ENCODE measurements at places on chromosomes 3 and 15. TPM values are rescaled to one million over a fixed set of nuclear protein-coding genes. Genes with fewer than 3 reads are reported as not detected.

- no peak overlapping the region for H3K27ac ChIP-seq
- no peaks in the 10 kb centered on the region for H3K36me3 ChIP-seq
- DNase-seq = no peak
- no peaks in the 10 kb centered on the region for H3K4me1 ChIP-seq
- H3K4me3 ChIP-seq = no peak overlapping the region
These were observed 338.4 kb upstream of the FRG2C start for GRCh38 chr3:75325716-75326115.

- DNase-seq = no peak
- peaks cover 7% of the 10 kb centered on the region for H3K27me3 ChIP-seq
- no peak overlapping the region for H3K27ac ChIP-seq
- H3K36me3 ChIP-seq = peaks cover 3% of the 10 kb centered on the region
These were observed 1.1 kb downstream of the SPATA12 start for GRCh38 chr3:57061556-57061955.

DNA sequence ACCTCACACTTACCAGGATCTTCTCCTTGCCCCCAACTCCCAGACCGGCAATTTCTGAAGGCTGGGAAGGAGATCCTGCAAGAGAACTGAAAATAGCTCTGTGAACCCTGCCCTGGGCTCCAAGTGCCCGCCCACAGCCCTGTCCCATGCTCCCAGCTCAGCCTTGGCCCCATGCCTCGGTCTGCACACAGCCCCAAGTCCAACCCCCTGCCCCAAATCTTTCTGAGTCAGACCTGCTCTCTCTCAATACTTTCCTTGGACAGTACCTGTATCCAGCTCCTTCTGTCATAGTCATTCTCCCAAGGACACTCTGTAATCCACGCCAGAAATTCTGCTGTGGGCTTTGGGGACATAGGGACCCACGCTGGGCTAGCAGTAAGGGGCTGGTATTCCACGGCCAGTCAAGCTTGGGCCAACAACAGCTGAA lies 6.3 kb upstream of the SMAD3 start:
- no peak overlapping the region for H3K4me3 ChIP-seq
- no peaks in the 10 kb centered on the region for H3K36me3 ChIP-seq
- no peak for DNase-seq

- H3K4me1 ChIP-seq = peaks cover 16% of the 10 kb centered on the region
- no peak overlapping the region for H3K27ac ChIP-seq
- H3K4me3 ChIP-seq = no peak overlapping the region
- no peak for DNase-seq
These were observed 2.0 kb downstream of the RASGRF1 start for GRCh38 chr15:79088426-79089205.

DNA sequence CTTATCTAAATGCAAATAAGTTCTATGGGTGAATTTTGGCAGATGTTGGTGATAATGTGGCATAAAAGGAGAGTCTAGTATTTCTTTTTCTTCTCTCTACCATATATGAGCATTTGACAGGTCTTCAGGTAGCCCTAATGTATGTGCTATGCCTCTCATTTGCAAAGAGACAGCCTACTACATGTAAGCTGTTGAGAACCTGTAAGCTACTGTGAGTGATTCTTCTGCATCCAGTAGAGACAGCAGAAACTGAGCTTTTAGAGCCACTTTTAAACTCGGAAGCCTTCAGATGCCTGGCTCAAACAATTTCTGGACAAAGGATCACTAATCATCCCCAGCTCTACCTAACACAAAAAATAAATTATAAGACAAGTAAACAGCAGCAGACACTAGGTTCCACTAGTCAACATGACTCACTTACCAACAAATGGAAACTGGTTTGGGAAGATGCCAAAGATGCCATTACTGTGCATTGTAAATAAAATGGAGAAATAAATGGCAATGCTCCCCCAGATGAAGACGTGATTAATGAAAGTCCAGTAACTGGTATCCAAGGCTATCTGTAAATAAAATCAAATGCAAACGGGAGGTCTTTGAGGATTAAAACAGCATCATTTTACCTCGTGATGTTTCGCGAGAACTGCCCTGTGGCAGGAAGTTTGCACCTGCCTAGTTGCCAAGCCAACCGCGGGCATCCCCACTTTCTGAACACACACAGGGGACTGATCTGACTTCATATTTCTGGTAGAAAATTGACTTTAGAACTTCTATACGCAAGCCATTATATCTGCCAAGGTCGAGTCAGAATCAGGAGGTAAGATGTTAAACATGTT lies 245.3 kb downstream of the DTWD1 start:
- DNase-seq = no peak
- peaks cover 27% of the 10 kb centered on the region for H3K27me3 ChIP-seq
- H3K27ac ChIP-seq = no peak overlapping the region
- no peak overlapping the region for H3K4me3 ChIP-seq

- no peak overlapping the region for H3K4me3 ChIP-seq
- H3K36me3 ChIP-seq = no peaks in the 10 kb centered on the region
- H3K4me1 ChIP-seq = no peaks in the 10 kb centered on the region
- no peaks in the 10 kb centered on the region for H3K27me3 ChIP-seq
These were observed 669.9 kb downstream of the OTOL1 start for GRCh38 chr3:162166543-162166942.

- H3K27me3 ChIP-seq = no peaks in the 10 kb centered on the region
- no peak for DNase-seq
- H3K36me3 ChIP-seq = peaks cover 3% of the 10 kb centered on the region
- no peak overlapping the region for H3K4me3 ChIP-seq
- H3K4me1 ChIP-seq = peaks cover 57% of the 10 kb centered on the region
These were observed 62.1 kb downstream of the SLCO3A1 start for GRCh38 chr15:91915576-91915975.

GRCh38 chr15:52658955-52659354 lies 20.2 kb downstream of the ATOSA start:
- H3K4me1 ChIP-seq = peaks cover 26% of the 10 kb centered on the region
- no peak for DNase-seq
- peak overlapping the region; percentile 71 for H3K4me3 ChIP-seq
- H3K27me3 ChIP-seq = no peaks in the 10 kb centered on the region

DNA sequence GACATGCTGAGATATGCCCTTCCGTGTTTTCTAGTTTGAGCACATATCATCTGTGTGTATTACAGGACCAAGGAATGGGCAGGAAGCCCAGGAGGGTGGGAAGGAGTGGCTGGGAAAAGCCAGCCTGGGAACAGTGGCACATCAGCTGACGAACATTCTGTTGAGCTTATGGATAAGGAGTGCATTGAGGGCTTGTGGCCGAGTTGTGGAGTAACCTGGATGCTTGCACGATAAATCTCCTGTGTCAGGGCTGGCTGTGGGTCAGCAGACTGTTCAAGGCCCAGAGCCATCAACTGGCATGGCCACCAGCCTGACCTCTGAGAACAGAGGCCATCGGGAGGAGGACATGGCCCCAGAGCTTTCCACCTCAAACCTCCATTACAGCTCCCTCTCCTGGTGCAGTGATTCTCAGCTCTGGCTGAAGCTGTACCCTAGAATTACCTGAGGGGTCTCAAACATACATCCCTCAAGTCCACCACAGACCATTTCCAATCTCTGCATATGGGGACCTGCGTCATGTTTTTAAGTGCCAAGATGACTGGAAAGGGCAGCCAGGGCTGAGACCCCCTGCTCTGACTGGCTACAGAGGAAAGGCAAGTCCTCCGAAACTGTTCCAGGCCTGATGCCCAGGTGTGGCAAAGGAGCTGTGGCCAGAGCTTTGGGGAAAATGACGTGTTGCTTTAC lies 4.8 kb upstream of the VILL start:
- peaks cover 4% of the 10 kb centered on the region for H3K27me3 ChIP-seq
- no peak overlapping the region for H3K4me3 ChIP-seq
- H3K4me1 ChIP-seq = peaks cover 8% of the 10 kb centered on the region
- H3K27ac ChIP-seq = no peak overlapping the region

DNA sequence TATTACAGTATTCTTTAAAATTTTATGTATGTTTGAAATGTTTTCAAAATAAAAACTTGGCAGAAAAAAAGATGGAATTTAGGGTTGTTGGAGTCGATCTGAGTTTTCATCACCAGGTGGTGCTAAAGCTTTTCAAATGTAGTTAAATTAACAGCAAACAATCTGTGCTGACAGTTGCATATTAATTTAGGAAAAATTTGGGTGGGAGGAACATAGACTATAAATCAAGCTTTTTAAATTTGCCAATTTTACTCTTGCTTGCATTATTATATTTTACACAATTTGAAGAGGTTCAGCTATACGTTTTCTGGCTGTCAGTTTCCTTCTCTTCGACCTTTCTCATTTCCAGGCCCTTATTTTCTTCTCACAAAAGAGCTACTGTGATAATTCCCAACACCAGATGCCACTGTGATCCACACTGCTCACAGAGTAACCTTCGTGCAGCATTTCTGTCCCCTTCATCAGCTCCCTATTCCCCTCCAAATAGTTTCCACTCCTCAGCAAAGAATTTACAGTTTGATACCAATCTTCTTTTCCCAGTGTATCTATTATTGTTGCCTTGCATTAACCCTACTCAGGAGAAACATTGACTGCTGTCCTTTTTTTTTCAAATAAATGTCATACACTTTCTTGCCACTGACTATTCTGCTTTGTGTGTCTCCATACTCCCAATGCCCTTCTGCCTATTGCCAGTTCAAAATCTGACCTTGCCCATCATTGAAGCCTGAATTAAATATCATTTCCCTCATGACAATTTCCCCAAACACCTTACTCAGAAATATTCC lies 53.4 kb upstream of the EIF5A2 start:
- no peaks in the 10 kb centered on the region for H3K4me1 ChIP-seq
- H3K36me3 ChIP-seq = peaks cover 5% of the 10 kb centered on the region
- H3K27ac ChIP-seq = no peak overlapping the region
- peaks cover 32% of the 10 kb centered on the region for H3K27me3 ChIP-seq
- no peak overlapping the region for H3K4me3 ChIP-seq
- no peak for DNase-seq

GRCh38 chr3:9863058-9863772 lies 16.8 kb downstream of the CIDEC start:
- H3K27me3 ChIP-seq = peaks cover 13% of the 10 kb centered on the region
- H3K36me3 ChIP-seq = no peaks in the 10 kb centered on the region
- no peak overlapping the region for H3K27ac ChIP-seq

GRCh38 chr15:82051664-82052063 lies 5.8 kb upstream of the MEX3B start:
- no peaks in the 10 kb centered on the region for H3K36me3 ChIP-seq
- peaks cover 38% of the 10 kb centered on the region for H3K27me3 ChIP-seq
- DNase-seq = no peak
- no peaks in the 10 kb centered on the region for H3K4me1 ChIP-seq
- H3K27ac ChIP-seq = no peak overlapping the region

DNA sequence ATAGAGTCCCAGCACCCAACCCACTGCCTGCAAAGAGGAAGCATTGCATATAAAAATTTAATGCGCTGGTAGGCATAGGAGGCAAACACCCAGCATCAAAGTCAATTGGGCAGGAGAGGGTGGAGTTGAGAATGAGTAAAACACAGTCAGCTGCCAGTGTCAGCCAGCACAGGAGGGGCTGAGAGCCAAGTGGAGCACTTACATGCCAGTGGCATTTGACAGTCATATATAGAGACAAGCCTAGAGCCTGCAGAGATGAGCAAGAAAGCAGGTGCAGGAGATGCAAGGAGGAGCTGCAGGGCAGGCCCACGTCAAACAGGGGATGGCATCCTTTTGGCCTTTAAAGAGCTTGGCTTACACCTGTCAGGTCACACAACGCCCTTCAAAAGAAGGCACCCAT lies 27.6 kb upstream of the ZFAND6 start:
- H3K4me3 ChIP-seq = peak overlapping the region; percentile 71
- no peaks in the 10 kb centered on the region for H3K27me3 ChIP-seq

- H3K27me3 ChIP-seq = no peaks in the 10 kb centered on the region
- no peak for DNase-seq
- peak overlapping the region; percentile 29 for H3K27ac ChIP-seq
- H3K4me3 ChIP-seq = no peak overlapping the region
- peaks cover 14% of the 10 kb centered on the region for H3K36me3 ChIP-seq
These were observed 48.4 kb downstream of the SGO1 start for GRCh38 chr3:20137647-20138046.

DNA sequence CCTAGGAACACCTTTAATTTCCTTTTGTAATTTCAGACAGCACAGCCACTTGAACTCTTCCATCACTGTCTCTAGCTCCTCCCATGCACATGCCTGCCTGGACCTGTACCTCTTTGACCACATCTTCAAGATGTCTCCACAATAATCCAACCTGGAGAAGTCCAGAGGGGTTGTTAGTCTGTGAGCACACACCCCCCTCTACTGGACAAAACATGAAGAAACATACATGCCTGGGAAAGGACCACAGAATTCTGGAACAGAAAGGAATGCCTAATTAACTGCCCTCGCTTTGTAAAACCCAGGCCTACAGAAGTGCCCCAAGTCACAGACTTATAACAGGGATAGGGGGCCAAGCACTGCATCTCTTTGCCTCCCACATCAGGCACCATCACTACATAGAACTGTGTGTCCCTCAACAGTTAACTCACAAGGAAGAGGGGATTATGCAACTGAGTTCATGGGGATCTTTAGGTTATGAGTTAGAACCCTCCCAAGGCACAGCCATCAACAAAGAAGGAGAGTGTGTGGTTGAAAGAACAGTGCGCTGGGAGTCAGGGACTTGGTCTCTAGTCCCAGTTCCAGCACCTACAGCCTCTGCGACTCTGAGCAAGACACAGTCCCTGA lies 61.7 kb downstream of the FMN1 start:
- peaks cover 25% of the 10 kb centered on the region for H3K27me3 ChIP-seq
- H3K27ac ChIP-seq = peak overlapping the region; percentile 16
- H3K4me1 ChIP-seq = peaks cover 13% of the 10 kb centered on the region
- H3K4me3 ChIP-seq = peak overlapping the region; percentile 56
- no peak for DNase-seq

GRCh38 chr3:144660186-144660585 lies 688.6 kb downstream of the DIPK2A start:
- no peak overlapping the region for H3K4me3 ChIP-seq
- H3K27me3 ChIP-seq = no peaks in the 10 kb centered on the region
- no peaks in the 10 kb centered on the region for H3K4me1 ChIP-seq
- DNase-seq = no peak
- no peak overlapping the region for H3K27ac ChIP-seq
- peaks cover 2% of the 10 kb centered on the region for H3K36me3 ChIP-seq

- peaks cover 18% of the 10 kb centered on the region for H3K4me1 ChIP-seq
These were observed 146.5 kb downstream of the FNDC3B start for GRCh38 chr3:172185907-172186306.

DNA sequence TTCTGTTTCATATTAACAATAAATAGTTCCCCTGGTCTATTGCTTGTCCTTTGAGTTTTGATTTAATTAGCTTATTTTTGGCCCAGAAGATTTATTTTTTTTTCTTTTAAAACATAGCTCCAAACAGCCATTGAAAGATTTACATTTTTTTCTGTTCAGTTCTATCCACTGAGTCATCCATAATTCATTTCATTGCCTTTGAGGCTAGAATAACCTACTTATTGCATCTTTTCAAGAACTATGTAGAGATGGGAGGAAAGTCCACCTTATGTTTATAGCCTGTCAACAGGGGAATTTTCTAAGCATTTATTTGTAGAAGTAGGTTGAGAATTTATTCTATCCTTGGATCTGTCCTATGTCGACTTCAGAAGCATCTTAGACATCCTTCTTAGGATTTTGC lies 53.4 kb upstream of the CHD2 start:
- peak overlapping the region; percentile 99 for H3K27ac ChIP-seq
- peaks cover 3% of the 10 kb centered on the region for H3K36me3 ChIP-seq

Gene MAP3K13
- total RNA-seq = 6.8 TPM

Gene B3GALNT1
- total RNA-seq = not detected

Gene RAB6B
- 4.3 TPM for total RNA-seq

Gene SPINK8
- not detected for total RNA-seq
